Amygdala (tissue), 56 donors: ENCODE measurements at places on chromosomes 3 and 15.

GRCh38 chr15:62059816-62060112, 483 bp downstream of the VPS13C start:
- no peak for DNase-seq

- DNase-seq: peak; percentile 20
Observed at GRCh38 chr15:72176159-72176558, 21.4 kb downstream of the GRAMD2A start.

- no peak for DNase-seq
Observed at GRCh38 chr3:145015253-145015652, 1043.6 kb downstream of the DIPK2A start.

DNA sequence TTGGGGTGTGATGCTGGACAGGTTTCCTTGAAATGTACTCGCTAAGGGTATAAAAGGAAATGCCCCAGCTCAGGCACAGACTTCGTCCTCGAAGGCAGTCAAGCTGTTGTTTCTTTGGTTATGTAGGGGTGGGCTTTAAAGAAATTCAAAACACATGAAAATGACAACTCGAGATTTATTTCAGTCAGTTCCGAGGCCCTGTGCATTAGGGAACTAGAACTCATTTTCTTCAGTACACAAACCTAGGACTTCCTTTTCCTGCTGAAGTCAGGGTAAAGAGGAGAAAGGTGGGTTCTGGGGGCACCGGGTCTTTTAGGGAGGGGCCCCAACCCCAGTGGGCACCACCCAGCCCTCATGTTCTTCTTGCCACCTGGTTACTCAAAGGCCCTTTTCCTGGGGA, 7.7 kb downstream of the CCR9 start:
- DNase-seq: no peak

DNA sequence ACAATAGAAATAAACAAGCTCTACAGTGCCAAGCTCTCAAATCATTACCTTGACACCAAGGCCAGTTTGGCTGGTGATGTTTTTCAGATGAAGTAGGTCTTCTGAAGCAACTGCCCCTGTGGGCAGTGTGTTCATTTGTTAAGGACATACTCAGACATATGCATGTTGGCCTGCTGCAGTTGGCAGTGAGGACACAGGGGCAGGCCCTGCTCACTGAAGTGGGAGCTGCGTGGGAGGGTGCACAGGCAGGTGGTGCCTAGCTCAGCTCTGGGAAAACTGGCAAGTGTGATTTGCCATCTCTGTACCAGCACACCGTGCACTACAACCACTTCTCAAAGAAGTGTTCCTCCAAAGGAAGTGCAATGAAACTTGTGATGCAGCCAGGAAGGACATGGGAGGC, 28.5 kb upstream of the SNRK start:
- DNase-seq: no peak

DNA sequence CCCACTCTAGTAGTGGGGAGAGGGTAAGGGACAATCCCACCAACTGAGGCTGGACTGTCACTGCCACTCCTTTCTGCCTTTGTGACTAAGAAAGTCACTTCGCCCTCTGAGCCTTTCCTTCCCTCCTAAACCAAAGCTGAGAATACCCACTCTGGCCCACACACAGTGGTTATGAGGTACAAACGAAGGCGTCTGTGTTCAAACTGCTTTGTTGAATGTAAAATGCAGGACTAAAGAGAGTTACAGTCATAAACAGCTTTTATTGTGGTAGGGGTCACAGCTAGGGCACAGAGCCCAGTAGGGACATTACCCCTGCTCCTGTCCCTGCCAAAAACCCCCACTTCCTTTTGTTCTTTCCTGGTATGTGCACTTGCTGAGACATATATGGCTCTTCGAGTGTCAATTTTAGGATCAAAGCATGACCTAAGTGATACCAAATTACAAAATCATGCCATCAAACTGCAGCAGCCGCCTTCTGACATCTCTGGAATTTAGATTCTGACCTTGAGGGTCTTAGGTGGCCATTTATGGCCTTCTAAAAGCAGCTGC, 45.1 kb downstream of the CTDSPL start:
- no peak for DNase-seq

DNA sequence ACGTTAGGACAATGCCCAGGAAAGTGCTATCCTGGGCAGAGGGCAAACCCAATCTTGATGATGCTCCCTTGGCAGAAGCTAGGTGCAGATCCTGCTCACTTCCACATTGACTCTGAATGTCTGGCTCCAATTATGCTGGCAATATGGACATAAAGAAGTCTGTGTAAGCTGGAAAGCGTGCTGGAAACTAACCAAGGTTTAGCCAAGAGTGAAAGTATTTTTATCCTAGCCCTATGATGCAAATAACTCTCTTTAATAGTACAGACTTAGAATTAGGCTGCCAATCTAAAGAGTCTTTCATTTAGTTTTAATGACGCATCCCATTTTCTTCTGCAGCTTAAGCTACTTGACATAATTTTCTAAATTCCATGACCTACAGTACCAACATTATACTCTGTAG, 571.8 kb downstream of the TUSC7 start:
- no peak for DNase-seq

GRCh38 chr3:43288366-43288765, 2.0 kb downstream of the SNRK start:
- DNase-seq: no peak

- no peak for DNase-seq
Observed at GRCh38 chr15:67778968-67779548, 46.3 kb upstream of the SKOR1 start.

- no peak for DNase-seq
Observed at GRCh38 chr3:125055331-125055912, 375 bp downstream of the HEG1 start.
